ENCODE measurements at places on chromosomes 12 and 14.

GRCh38 chr12:26239122-26239851 is 43.9 kb downstream of the SSPN start:
- peak; percentile 63 for DNase-seq

- DNase-seq, result no peak
Measured at GRCh38 chr14:60975551-60975950, 5.3 kb downstream of the TRMT5 start.

DNA sequence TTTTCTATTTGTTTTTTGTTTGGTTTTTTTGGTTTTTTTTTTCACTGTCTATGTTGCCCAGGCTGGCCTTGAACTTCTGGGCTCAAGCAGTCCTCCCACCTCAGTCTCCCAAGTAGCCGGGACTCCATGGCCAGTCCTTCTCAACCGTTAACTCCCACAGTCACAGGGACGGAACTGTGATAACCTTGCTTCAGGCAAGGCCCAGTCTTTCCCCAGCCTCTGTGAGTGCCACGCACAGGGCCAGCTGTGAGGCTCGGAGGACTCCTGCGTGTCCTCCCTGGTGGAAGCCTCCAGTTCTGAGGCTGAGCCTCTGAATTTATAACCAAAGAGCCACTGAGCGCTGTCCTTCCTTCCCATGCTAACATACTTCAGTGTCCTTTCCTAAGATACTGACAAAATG is 23.7 kb downstream of the PSMC1 start:
- peak; percentile 86 for DNase-seq

GRCh38 chr14:70289138-70289537 is 70.3 kb downstream of the COX16 start:
- no peak for DNase-seq

GRCh38 chr12:52693261-52693660 is 10.1 kb downstream of the KRT77 start:
- no peak for DNase-seq

- no peak for DNase-seq
Measured at GRCh38 chr14:104974146-104974541, 4.0 kb downstream of the AHNAK2 start.

DNA sequence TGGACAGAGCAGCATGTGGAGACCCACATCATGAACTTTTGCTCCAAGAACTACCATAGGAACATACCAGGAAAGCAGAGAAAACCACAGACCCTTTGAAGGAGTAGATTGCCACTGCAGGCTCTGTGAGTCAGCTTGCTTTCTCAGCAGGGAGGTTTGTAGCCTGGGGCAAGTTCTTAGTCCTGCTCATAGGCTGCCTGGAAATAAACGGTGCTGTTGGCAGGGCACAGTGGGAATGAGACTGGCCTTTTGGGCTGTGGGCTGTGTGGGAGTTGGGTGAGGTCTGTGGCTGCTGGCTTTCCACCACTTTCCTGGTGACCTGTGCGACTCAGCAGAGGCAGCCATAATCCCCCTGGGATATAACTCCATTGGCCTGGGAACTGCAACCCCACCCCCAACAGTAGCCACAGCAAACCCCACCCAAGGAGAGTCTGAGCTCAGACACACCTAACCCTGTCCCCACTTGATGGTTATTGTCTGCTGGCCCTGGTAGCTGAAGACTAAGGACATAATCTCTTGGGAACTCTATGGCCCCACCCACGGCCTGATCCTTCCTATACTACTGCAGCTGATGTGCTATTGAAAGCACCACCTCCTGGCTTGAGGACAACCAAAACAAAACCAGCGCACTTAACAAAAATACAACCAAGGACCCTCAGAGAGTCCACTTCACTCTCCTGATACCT is 192.1 kb upstream of the GARIN6 start:
- DNase-seq, result no peak

DNA sequence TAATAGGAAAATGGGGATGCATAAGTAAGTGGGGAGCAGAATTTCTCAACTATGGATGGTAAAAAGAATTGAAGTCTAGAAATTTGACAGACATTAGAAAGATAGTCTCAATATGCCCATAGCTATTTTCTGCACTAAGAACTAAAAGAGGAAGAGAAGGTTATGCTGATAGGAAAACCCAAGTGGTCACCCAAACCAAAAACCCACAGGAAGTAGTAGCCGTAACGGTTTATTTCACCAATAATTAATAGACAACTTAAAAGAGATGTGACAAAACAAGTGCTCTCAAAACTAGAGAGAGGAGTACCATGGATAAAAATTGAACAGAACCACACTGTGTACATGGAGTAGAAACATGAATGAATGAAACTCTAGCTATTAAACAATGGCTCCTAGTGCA is 295.4 kb downstream of the FSCB start:
- no peak for DNase-seq

DNA sequence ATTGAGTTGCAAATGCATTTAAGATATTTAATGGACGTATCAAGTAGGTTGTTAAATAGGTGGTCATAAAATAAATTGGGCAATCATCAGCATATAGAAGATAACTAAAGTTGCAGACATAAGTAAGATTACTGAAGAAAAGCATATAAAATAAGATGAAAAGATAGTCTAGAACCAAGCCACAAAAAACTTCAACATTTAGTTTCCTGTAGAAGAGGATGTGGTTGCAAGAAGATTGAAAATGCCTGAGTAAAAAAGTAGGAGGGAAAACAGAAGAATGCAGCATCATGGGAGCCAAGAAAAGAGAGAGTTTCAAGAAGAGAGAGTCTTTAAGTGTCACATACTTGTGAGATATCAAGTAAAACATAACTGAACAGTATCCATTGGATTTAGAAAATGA is 17.6 kb upstream of the SLC16A7 start:
- no peak for DNase-seq

Measured in testis (tissue), 5 donors.